ENCODE measurements at places on chromosomes 3 and 15.

DNA sequence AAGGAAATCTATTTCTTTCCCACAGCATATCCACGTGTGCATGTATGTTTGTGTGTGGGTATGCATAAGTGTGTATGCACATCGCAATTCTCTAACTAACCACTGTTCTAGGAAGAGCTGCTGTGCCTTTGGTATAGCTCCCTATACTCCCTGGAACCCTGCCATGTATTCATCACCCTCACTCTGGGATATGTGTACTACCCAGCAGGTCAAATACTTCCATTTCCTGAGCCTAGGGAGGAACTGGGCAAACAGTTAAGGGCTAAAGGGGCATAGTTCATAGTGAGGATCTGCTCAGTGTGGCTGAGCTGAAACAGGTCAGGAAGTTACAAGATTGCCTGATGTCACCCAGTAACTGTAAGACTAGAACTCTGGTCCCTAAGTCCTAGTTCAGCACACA lies 260.4 kb downstream of the RPLP1 start:
- peak; percentile 26 for DNase-seq

GRCh38 chr3:48634661-48635221 lies 520 bp downstream of the SLC26A6 start:
- no peak for DNase-seq

- DNase-seq, result no peak
Measured at GRCh38 chr3:56839784-56840715, 38.3 kb upstream of the ARHGEF3 start.

DNA sequence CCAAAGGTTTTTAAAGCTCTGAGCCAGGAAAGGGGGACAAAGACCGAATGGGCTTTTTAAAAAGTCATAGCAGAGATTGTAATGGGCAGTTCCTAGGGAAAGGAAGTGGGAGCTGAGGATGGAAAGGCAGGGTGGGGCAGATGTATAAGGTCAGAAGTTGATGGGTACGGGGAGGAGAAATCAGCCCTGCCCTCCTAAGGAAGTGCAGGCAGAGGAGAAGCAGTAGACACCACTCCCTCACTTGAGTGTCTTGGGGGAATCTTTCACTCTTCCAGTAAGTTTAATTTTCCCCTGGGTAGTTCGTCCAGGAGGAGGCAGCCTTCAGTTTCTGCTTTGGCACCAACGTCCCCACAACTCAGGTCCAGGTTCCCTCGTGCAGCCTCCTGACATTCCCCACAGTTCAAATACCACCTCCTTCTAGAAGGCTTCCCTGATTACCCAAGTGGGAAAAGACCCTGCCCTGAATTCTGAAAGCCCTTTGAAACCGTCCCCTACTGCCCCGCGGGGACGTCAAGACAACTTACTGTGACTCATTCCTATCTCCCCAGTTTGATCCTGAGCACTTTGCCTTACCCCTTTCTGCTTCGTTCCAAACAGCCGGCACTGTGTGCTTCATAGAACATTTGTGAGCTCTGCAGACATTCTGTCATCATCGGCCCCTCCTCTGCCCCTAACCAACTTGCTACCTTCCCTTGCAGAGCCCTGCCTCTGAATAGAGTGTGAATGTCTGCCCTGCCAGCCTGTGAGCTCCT lies 14.3 kb upstream of the SRP14 start:
- DNase-seq, result no peak

- peak; percentile 20 for DNase-seq
Measured at GRCh38 chr15:52765785-52766184, 24.4 kb downstream of the ONECUT1 start.

- DNase-seq, result no peak
Measured at GRCh38 chr3:114706591-114707232, 412.9 kb downstream of the TIGIT start.

GRCh38 chr3:156323466-156323865 lies 203.1 kb downstream of the KCNAB1 start:
- no peak for DNase-seq

- no peak for DNase-seq
Measured at GRCh38 chr3:122608916-122609315, 31.5 kb downstream of the PARP15 start.

GRCh38 chr3:126850370-126851085 lies 132.4 kb upstream of the PLXNA1 start:
- no peak for DNase-seq

DNA sequence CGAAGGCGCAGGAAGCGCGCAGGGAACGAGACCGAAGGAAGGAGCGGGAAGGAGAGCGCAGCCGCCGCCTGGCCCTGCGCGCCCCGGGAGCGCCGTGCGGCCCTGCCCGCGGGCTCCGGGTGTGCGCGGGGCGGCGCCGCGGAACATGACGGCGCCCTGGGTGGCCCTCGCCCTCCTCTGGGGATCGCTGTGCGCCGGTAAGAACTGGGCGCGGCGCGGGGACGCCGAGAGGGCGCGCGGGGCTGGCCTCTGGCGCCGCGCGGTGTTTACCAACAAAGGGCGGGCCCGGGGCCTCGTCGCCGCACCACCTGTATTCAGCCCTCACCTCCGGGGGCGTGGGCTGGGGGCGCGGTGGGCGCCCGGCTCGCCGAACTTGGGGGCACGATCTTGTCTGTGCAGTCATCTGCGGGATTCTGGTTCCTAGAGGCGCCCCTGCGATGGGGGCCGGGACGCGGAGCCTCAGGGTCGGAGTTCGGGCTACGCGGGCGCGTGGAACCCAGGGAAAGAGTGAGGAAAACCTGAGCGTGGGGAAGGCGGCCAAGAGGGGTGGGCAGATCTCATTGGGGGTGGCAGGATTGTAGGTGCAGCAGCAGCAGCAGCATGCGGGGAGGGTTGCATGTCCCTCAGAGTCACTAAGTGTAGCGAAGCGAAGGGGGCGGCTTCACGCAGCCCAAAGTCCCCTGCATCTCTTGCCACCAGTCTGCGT lies 641 bp downstream of the ACVR2B start:
- DNase-seq, result peak; percentile 4

DNA sequence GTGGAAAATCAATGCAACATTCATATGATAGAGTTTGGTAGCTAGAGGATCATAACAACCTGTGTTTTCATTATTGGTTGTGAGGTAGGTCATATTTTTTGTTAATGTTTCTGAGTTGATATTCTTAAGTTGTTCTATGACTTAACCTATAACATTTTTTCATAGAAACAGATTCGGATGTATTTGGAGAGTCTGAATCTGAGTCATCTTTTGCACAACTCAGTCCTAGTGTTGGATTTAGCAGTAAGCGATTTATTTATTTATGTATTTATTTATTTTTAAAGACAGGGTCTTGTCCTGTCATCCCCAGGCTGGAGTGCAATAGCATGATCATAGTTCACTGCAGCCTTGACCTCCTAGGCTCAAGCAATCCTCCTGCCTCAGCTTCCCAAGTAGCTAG lies 292.8 kb upstream of the ZNF717 start:
- no peak for DNase-seq

DNA sequence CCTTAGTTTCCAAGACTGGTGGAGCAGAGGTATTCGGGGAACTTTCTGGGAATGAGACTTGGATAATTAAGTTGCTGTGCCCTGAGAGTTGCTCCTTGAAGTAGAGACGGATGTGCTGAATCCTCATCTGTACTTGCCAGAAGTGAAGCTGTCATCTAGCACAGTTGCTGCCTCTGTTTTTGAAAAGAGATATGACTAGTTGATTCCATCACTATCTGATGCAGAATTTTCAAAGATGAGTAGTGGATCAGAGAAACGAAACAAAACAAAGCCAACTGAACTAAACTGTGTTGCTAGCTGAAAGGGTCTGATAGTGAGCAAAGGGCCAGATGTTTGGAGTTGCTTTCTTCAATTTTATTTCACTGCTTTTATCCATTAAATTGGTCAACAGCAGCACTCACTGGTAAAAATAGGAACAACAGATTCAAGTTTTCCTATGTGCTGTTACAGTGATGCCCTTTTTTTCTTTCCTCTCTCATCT lies 52.7 kb downstream of the MITF start:
- no peak for DNase-seq

- no peak for DNase-seq
Measured at GRCh38 chr3:106392915-106393314, 524.1 kb upstream of the CBLB start.

DNA sequence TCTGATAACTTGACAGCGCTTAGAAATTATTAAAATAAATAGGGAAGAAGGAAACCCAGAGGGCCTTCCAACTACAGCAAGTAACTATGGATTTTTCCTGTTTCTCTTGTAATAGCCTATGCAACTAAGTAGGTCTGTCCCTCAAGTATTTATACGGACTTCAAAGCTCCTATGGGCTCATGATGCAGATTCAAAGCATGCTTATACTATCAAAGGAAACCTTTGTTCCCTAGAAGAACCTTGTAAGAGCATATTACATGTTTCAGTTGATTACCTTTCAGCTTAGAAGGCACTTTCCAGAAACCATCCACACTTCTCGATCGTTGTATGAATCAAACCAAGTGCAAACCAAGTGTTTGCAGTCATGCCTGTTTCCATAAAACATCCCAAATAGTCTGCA lies 158.8 kb downstream of the ALCAM start:
- no peak for DNase-seq

- peak; percentile 88 for DNase-seq
Measured at GRCh38 chr3:149534671-149535332, 60.3 kb downstream of the TM4SF4 start.

DNA sequence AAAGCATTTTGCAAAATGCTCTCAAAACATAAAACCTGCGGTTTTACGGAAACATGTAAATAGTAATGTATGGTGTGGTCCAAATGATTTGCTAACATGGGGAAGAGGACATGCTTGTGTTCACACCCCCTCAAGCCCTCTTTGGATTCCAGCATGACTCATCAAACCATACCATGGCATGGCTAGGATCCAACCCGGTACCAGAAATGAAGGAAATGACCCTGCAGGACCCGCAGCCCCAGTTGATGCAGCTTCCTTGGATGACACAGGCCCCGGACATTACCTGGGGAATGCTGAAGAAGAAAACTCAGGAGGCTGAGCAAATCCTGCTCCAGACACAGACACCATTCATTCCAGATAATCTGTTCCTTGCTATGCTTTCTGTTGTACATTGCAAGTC lies 222.9 kb downstream of the DTWD1 start:
- no peak for DNase-seq

DNA sequence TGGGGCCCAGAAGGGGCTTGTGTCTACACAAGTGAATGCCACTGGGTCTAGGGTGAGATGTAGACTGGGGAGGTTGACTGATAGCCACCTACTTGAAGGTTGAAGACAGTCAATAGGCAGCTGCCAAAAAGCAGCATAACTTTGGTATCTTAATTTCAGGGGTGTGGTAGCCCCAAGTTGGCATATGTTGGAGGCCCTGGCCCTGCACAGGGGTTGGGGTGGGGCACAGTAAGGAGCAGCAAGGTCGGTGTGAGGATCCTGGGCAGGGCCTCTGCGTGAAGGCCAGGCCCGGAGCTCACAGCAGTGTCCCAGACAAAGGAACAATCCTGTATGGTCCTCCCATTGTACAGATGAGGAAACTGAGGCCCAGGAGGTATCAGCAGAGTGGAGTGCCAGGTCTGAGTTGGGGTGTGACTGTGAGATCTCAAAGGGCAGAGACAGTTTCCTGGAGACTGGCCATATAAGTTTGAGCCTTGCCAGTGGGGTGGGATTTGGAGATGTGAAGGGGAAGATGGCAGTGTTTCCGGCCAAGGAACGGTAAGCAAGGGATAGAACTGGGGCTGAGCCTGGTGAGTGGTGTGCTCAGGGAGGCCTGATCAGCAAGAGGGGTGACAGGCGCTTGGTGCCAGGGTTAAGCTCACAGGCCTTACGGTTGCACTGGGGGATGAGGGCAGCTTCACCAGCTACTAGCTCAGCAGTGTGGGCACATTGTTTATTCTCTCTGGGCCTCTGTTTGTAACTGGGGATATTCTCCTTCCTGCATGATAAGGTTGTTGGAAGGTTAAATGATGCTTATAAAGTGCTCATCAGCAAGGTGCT lies 1.7 kb downstream of the KLHL40 start:
- no peak for DNase-seq

GRCh38 chr3:197181741-197182140 lies 116.7 kb downstream of the DLG1 start:
- no peak for DNase-seq

DNA sequence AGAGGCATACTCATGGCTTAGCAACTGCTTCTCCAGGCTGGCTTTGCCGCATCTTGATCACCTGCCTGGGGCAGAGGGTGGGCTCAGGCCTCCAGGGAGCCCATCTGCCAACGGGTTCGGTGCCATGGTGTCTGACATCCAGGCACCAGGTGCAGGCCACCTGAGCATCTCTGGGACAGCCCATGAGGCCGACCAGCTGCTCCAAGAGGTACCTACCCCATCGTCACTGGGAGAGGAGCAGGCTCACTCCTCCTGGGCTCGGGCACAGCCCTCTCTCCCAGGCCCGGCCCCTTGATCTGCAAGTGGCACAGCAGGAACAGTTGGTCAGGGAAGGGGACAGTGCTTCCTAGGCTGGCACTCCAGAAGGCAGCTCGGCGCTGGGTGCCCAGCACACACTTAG lies 21.9 kb downstream of the TPRA1 start:
- peak; percentile 34 for DNase-seq

DNA sequence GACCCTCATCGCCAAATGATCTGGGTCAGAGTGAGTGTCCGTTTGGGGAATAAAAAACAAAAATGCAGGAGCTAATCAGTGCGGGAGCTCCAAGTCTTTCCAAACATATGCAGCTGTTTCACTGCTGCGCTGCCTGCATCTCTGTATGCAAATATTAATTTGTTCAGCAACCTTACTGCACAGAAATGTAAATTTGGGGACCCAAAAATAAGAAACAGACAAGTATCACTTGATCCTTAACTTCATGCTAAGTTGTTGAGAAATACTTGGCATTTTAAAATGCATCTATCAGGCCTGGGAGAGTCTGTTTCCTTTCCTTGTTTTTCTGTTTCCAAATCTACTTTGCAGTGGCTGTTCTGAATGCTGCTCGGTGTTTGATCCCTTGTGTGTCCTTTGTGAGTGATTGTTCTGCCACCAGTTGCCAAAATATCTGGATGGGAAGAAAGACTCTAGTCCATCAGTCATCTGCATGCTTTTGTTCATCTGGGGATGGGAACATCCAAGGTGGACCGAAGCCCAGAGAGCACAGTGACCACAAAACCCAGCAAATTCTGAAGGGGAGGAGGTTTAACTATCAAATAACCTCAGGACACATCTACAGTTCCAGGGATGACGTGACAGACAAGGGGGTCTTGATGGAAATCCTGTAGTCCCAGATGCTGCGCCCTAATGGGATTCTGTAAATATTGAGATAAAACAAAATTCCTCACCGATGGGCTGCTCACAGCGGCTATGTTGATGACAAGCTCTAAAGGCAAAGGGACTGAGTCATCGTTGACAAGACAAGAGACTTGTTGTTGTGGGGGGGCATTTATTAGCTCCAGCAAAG lies 199.5 kb upstream of the WNT5A start:
- DNase-seq, result no peak

- no peak for DNase-seq
Measured at GRCh38 chr15:29736744-29737020, 85.6 kb downstream of the TJP1 start.

All from COR-L47 (cell line).